NAMALWA (cell line): ENCODE measurements at places on chromosomes 4 and X.
A peak's percentile ranks its signal among the peaks of the same experiment; 100 is the strongest.

- no peak for DNase-seq
These were observed 50.5 kb upstream of the GUCY1A1 start for GRCh38 chr4:155616117-155616516.

GRCh38 chrX:54452920-54453319, 12.7 kb downstream of the TSR2 start:
- peak; percentile 56 for DNase-seq

DNA sequence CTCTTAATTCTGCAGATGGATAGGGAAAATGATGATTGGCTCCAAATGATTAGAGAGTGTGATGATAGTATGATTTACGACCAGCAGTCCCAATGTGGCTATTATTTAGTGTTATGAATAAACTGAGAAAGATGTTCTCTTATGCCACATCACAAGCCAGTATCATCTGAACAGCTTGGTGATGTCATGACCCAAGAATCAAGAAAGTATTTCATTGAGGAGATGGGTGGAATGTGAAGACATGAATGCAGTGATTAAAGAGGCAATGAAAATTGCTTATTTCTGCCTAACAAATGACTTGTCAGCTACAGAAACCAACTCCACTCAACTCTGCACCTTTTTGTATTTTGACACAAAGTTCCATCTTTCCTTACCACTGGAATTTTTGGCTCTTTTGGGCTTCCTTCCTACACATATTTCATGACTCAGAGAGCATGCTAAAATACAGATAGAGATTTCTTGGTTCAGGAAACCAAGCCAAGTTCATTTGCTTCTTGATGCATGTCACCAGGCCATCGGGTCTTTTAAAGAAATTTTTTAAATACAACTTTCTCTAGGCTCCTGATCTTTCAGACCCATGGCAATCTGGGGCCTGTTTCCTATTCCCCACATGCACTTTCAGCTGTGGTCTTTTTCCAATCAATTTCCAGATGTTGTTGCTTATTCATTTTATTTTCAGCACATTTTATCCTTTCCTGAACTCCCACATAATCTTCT, 174.2 kb downstream of the HHIP start:
- no peak for DNase-seq

DNA sequence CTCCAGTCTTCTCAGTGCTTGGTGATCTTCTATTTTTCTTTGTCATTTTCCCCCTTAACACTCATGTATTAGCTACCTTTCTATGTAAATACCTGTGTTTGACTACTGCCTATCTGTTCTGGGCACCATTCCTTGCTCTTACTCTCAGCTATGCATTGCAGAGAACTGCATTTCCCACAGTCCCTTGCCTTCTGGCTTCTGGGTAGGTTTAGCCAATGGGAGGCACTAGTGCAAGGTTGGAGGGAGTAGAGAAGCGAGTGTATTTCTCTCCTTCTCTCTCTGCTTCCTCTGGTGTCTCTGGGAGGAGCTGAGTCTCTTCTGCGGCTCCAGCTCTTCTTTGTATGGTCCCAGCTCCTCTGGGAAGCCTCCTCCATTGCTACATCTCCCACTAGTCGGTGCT, 50.5 kb downstream of the CWH43 start:
- peak; percentile 7 for DNase-seq

DNA sequence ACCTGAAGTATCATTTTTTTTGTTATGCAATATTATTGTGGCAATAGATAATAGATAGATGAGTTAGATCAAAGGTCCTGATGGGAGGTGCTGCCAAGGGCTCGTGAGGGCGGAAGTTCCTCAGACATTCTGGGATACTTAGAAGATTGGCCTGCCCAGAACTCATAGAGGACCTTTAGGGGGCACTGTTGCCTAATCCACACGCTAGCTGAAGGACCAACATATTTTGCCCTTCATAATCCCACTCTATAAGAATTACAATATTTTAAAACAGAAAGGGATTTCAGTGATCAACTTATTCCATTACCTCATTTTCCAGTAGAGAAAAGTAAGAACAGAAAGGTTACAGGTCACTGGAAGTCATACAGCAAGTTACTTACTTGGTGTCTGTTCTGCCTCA, 22.9 kb upstream of the COX7B2 start:
- peak; percentile 40 for DNase-seq

DNA sequence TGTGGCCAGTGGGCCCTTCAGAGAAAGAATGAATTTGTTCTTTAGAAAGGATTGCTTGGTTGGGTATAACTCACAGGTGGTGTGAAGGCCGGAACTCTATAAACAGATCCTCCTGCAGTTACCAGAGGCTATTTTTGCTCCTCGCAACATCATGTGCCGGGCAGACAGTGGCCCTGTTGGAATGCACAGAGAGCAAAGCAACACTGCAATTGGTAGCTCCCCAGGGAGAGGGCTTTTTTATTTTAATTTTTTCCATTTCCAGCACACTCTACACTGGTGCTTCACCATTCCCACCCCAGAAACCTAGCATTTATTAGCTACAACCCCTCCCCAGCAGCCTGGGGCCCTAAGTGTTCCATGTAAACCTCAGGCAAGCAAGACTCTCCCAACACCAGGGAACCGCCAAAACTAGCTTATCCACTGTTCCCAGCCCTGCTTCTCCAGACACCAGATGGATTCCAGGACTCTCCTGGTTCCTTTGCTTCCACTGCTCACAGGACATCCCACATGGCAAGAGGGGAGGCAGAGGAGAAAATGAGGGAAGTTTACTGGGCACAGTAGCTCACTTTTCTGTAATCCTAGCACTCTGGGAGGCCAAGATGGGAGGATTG, 75.1 kb upstream of the TMEM164 start:
- no peak for DNase-seq

DNA sequence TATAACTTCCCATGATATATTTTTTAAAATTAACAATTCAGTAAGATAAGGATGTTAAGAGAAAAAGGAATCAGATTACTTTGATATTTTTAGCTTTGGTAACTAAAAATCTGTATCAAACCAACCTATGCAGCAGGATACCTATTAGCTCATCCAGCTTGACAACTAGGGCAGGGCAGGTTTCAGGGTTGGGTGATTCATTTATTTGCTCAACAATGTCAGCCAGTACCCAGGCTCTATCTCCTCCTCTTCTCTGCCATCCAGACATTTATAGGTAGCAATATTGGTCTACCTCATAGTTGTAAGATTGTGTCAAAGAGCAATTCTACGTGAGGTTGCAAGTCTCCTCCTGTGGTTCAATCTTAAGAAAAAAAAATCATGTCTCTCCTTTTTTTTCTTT, 421.9 kb downstream of the ANKRD50 start:
- DNase-seq = no peak

DNA sequence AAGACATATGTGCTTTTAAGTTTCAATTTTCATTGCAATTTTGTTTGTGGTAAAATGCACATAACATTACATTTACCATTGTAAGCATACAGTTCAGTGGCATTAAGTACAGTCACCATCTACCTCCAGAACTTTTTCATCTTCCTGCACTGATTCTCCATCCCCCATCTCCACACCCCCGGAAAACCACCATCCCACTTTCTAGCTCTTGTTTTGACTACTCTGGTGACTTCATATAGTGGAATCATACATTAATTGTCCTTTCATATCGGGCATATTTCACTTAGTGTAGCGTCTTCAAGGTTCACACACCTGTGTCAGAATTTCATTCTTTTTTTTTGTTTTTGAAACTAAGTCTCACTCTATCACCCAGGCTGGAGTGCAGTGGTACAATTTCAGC, 143.5 kb downstream of the GPR143 start:
- DNase-seq = no peak

DNA sequence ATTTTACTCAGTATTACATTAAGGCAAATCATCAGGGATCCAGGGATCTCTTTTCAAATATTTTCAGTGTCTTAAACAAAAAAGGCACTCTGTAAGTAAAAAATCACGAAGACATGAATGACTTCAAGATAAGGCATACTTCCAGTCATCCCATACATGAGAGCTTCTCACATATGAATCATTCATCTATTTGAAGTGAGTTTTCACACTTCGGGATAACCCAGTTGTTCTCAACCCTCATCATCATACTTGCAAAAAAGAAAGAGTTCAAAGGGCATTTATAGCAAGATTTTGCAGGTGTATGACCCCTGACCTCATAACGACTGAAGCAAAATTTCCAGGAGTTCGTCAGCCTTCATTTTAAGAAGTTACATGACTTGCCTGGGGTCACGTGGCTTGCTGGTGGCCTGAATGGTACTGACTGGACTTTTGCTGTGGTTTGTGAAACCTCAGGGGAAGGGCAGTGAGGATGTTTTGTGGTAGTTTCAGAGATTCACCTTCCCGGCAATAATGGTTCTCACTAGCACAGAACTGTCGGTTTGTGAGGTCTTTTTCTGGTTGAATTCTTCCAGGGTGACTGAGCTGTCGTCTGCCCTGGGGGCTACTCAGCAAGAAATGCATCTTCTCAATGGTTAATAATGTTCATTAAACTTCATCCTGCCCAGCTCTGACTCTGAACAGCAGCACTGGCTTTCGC, 115.8 kb upstream of the SHISA3 start:
- DNase-seq = no peak

DNA sequence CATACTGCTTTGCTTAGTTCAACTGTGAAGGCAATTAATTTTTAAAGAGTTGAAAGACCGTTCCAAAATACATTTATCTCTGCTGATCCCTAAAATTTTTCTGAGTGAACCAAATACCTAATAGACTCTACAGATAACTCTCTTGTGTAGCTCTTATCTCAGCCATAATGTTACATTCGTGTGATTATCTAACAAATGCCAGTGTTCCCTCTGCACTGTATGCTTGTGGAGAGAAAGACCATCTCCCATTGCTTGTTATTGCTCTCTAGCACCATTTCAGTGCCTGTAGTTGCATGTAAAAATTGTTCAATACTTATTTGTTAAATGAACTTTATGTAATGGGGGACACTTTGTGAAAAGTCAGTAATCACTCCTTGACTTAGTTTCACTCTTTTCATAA, 81.3 kb upstream of the ATOH1 start:
- DNase-seq = no peak

DNA sequence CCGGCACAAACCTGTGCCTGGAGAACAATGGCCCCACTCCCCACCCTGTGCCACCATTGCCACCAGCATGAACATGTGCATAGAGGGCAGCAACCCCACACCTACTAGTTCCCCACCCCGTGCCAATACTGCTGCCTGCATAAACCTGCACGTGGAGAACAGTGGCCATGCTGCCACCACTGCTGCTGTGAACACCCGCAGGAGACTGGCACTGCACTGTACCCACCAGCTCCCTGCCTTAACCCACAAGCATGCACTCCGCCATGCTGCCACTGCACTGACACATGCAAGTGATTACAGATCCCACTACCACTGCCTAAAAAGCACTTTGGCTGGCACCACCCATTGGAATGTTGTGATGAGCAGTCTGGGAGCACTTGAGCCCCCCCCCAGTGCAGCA, 77.3 kb downstream of the NAA11 start:
- no peak for DNase-seq

GRCh38 chr4:84809946-84810345, 156.5 kb downstream of the WDFY3 start:
- no peak for DNase-seq

DNA sequence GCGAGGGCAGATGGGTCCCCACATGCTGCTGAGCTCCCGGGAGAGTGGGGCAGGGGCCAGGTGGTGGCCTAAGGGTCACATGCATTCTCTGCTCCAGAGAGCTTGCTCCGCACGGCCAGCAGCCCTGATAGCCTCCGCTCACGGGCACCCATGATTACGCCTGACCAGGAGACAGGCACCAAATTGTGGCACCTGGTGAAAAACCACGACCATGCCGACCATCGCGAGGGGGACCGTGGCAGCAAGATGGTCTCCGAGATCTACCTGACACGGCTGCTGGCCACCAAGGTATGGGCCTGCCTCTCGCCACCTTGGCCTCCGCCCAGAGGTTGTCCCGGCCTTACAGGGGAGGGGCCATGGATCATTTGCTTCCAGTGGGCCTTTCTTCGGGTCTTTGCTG, 9.2 kb downstream of the LAGE3 start:
- DNase-seq = no peak

GRCh38 chr4:60422439-60422838, 777.7 kb upstream of the ADGRL3 start:
- no peak for DNase-seq

DNA sequence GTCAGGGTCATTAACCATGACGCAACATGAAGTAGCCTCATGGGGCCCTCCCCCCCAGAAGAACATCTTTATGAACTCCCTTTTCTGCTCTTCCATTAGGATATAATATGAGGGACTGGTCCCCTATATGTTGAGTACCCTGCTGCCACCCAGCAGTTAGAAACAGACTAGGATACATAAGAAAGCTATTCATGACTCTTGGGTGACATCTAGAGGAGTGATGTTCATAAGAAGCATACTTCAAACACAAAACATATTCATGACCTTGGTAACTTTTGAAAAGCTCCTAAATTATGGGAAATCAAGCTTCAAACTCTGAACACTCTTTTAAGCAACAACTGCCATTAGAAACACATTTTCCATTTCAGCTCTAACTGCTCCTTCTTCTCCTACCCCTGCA, 155.2 kb upstream of the SPIN4 start:
- peak; percentile 50 for DNase-seq

DNA sequence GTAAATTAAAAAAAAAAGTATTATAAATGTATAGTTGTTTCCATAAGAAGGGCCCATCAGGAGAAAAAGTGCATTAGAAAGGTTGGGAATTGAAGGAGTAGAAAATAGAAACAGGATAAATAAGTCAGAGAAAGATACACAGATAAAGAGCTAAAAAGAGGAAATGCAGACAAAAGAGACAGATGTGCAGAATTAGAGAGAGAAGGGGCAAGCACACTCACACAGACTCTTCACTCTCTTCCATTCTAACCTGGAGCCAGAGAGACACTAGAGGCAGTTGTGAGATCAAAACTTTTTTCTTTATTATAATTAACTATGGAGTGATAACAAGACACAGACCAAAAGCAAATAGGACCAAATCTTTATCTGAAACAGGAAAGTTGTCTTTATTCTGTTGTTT, 134.1 kb downstream of the CEP135 start:
- DNase-seq = peak; percentile 21

- DNase-seq = no peak
These were observed 335.4 kb downstream of the DHX15 start for GRCh38 chr4:24248674-24249630.

GRCh38 chrX:37860721-37861120, 13.3 kb upstream of the DYNLT3 start:
- DNase-seq = no peak

DNA sequence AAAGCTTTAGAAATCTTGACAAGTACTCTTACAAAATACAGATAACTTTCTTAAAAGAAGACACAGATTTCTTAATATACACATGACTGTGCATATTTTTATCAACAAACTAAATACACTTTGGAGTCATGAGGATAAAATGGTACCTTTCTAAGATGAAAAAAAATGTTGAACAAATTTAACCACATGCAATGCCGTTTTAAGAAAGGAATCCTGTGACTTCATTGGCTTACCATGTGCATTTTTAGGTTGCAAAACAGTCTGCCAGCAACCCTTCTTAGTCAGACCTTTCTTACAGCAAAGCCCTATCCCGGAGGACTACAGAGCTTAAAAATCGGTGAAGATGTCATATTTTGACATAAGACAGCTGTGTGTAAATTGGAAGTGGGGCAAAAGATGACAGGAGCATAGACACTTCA, 51.7 kb downstream of the GASK1B start:
- DNase-seq = no peak
